GM12878 (cell line): ENCODE measurements at places on chromosomes 12 and 14. TPM values are rescaled to one million over a fixed set of nuclear protein-coding genes. Genes with fewer than 3 reads are reported as not detected.

Gene GPX2
- total RNA-seq, result 0.85 TPM in 1 of 2 replicates, not detected in the other

Gene ADAM20
- 0.08 and 0.10 TPM in 2 replicates for total RNA-seq

Gene SERPINA10
- not detected in 2 replicates for total RNA-seq

Gene HIGD1C
- total RNA-seq, result not detected in 2 replicates

Gene FOXG1
- total RNA-seq, result 0.32 and 0.44 TPM in 2 replicates

Gene NFATC4
- 13.5 and 19.2 TPM in 2 replicates for total RNA-seq

Gene ENDOU
- total RNA-seq, result 0.21 TPM in 1 of 2 replicates, not detected in the other

Gene NKX2-1
- total RNA-seq, result not detected in 2 replicates

Gene TSPAN19
- total RNA-seq, result not detected in 2 replicates

Gene TMEM132C
- total RNA-seq, result not detected in 2 replicates

Gene LALBA
- total RNA-seq, result not detected in 2 replicates

Gene INSM2
- total RNA-seq, result not detected in 2 replicates

Gene MYBPC1
- not detected in 2 replicates for total RNA-seq

Gene DCD
- not detected in 2 replicates for total RNA-seq

Gene SLC38A1
- 148 and 152 TPM in 2 replicates for total RNA-seq

Gene SBNO1
- total RNA-seq, result 38.2 and 39.7 TPM in 2 replicates

Gene OR4E2
- not detected in 2 replicates for total RNA-seq

Gene AMIGO2
- total RNA-seq, result 0.08 and 0.15 TPM in 2 replicates

Gene DDN
- total RNA-seq, result 11.5 and 13.4 TPM in 2 replicates

Gene TMEM30B
- 0.10 and 0.27 TPM in 2 replicates for total RNA-seq

Gene PMCH
- total RNA-seq, result not detected in 2 replicates

Gene AKAP3
- total RNA-seq, result 1.5 TPM in 2 replicates

Gene MLH3
- total RNA-seq, result 22.4 and 23.8 TPM in 2 replicates

Gene ACSS3
- total RNA-seq, result 0.31 TPM in 1 of 2 replicates, not detected in the other

Gene CCDC60
- not detected in 2 replicates for total RNA-seq

Gene FAM181A
- not detected in 2 replicates for total RNA-seq

Gene FAM177A1
- total RNA-seq, result 21.4 TPM in 2 replicates

Gene ARHGEF40
- total RNA-seq, result 0.31 and 0.35 TPM in 2 replicates

Gene ACRBP
- 1.4 and 1.8 TPM in 2 replicates for total RNA-seq

Gene TMEM52B
- not detected in 2 replicates for total RNA-seq

Gene MFAP5
- total RNA-seq, result not detected in 2 replicates
